ENCODE measurements at places on chromosomes 5 and 9.

DNA sequence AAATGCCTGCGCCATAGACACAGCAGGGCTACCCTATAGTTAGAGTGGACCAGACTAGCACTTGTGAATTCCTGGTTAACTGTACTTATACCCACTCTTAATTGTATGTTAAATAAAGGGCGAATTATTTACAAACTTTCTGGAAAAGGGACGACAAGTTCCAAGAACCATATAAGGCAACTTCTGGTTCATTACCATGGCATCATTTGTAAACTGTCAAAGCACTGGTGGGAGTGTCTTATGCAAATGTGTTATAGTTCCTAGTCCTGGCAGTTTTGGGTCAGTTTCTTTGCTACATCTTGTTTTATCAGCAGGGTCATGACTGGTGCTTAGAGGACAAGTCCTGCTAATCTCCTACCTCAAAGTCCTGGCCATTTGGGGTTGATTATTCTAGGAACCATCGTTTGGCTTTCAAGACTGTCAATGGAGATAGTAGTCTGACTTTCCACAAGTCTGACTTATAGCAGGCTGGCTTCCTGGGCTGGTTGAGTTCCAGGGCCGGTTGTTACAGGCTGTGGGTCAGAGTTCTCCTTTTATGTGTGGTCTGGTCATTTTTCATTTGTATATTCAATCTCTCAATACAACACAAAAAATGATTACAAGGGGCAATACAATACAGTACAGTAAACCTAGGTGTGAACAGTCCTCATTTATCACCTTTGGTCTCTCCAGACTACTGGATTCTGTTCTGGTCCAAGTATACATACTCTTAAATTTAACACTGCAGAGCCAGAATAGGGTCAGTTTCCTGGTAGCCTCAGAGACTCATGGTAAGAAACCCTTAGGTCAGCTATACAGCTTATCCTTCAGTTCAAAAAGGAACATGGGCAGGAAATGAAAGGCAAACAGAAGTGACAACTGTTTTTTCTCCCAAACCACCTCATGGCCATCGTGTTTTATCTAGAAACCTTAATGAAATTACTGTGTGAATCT lies 8.3 kb upstream of the CFAP95 start:
- DNase-seq = no peak

- DNase-seq = no peak
These were observed 2.1 kb upstream of the OGN start for GRCh38 chr9:92406477-92406876.

- no peak for DNase-seq
These were observed 93.6 kb downstream of the TTLL11 start for GRCh38 chr9:121999556-121999955.

DNA sequence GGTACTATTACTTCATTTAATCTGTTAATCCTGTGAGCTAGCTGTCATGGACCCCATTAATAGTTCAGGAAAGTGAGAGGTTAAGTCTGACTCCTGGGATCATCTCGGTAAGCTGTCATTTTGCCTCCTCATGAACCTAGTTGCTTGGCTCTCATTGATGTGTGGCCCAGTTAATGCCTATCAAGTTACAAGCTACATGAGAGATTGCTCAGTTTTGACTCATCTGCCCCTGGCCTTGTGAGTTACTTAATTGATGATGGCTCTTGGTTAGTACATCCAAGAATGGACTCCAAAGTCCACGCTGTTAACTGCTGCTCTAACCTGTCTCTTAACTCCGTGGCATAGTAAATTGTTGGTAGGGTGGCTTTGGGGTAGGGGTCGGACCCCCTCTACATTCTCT lies 23.9 kb downstream of the LARP1 start:
- no peak for DNase-seq

DNA sequence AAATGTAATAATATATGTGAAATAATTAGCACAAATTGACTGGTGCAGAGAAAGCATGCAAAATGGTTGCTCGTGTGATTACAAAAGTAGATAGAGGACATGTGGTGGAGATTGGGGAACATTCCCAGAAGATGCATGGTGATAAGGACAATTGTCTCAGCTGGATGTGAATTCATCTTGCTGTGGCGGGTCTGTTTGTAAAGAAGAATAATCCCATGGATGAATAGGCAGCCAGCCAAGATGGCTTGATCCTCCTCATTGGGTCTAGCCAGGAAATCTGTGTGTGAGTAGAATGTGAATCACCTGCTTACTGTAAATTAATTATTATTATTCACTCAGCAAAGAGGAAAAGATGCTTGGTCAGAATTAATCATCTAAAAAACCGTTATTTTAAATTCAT lies 12.6 kb upstream of the DPYSL3 start:
- no peak for DNase-seq

DNA sequence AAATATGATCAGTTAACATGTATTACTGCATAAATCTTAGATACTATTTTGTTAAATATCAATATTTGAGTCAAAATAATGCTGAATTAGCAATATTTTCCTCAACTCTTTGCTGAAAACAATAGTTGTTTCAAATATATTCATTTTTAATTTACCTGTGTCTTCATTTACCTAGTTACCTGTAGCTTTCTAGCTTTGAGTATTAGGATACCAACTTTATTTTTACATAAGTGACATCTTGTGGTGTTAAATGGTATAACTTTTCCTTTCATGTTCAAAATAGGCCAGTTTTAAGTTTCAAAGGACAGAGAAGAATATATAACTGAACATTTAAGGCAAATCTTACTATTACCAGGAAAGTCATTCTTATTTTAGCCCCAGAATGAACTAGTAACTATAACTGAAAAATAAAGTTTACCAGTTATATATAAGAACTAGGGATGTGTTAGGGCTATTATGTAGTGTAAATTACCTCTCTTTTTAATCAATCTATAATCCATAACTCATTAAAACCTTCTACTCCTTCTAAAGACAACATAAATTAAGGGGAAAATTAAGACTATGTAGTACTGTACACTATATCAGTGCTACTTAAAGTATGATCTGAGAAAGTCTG lies 25.3 kb downstream of the AP3B1 start:
- DNase-seq = no peak

- no peak for DNase-seq
These were observed 1.3 kb downstream of the ADAMTS6 start for GRCh38 chr5:65480306-65480865.

GRCh38 chr5:43389679-43390329 lies 22.4 kb downstream of the CCL28 start:
- no peak for DNase-seq

GRCh38 chr5:141641634-141642267 lies 5.0 kb downstream of the RELL2 start:
- DNase-seq = no peak

Data from hypothalamus (tissue), 51 donors.